ENCODE measurements at places on chromosomes 5 and 9.

GRCh38 chr5:181232593-181232992, 9.5 kb downstream of the TRIM41 start:
- DNase-seq = no peak

DNA sequence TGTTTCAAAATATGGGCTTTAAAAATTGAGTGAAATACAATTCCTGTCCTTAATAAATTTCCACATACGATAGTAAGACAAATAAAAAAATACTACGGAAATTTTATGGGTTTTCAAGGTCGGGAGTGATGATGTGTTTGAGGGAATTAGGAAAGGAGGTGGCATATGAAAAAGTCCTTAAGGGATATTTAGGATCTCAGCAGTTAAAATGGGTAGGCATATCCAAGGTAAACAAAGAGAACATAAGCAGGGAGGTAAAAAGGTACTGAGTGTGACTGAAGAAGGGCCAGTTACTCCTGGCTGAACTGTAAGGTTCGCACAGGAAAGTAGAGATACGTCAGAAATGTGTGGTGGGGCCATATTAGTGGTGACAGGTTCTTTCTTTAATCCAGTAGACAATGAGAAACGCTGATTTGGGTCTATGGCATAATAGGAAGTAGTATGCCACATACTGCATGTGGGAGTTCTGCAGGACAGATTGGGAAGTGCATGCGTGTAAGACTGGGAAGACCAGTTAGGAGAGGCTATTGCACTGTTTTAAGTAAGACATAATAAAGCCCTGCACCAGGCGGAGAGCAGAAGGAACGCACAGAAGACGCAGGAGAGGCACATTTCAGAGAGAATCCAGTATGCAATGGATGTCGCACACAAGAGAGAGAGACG, 937 bp upstream of the HMGCR start:
- peak; percentile 84 for DNase-seq

DNA sequence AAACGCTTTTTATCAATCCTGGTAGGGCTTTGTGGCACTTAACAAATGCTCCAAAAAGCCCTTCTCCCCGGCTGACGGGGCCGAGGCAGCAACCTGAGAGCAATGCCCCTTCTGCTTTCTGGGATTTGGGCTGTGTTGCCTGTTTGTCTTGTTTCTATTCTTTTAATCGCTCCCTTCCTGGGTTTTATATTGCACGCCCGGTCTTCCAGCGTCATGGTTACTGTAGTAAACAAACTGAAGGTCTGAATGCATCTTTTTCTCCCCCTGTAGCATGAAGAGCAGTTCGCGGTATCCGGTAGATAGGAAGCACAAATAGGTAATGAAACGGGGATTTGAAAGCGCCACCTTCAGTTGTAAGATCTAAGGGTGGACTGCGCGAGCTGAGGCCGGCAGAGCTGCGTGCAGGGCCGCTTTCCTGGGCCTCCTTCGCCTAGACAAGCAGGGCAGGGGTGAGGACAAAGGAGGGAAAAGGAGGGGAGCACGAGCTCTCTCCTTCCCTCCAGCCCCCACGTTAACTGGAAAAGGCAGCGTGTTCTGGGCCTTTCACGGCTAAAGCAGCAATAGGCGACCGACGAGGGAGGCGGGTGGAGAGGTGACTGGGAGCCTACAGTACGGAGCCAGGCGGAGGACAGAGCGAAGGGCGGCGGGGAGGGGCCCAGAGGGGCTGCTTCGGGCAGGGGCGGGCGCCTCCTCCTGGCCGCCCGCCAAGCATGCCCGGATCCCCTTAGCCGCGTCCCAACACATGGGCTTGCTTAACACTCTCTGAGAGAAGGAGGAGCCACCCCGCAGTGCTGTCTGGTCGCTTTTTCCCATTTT, 49.3 kb upstream of the ZNF366 start:
- peak; percentile 72 for DNase-seq

DNA sequence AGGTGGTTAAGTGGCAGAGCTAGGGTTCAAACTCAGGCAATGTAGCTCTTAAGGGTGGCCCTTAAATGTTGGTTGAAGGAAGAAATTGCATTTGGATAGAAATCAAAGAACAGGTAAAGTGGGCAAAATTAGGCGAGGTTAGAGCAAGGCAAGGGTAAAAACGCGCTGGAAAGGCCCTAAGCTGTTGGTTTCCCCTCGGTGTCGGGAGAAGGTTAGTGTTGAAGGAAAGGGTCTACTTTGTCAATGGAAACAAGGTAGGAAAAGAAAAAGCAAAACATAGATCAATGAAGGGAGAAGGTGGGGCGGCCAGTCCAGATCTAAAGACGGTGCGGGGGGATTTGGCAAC, 431 bp downstream of the FASTKD3 start:
- DNase-seq = no peak

DNA sequence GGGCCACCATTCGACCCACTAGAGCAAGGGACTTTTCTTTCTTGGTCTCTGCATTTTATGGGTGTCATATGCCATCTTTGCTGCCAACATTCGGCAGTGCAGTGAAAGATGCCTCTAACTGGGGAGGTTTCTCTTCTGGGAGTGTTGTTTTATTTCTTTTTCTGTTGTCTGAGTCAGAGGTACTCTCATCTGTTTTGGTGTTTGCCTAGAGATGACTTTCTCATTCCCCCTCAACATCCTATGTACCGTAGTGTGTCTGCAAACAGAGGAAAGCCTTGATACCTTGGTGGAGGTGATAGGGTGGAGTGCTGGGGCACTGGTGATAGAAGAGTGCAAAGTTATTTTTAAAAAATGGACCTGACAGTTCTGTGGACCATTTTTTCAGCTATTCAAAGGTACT, 182.1 kb downstream of the ARHGAP26 start:
- DNase-seq = no peak

DNA sequence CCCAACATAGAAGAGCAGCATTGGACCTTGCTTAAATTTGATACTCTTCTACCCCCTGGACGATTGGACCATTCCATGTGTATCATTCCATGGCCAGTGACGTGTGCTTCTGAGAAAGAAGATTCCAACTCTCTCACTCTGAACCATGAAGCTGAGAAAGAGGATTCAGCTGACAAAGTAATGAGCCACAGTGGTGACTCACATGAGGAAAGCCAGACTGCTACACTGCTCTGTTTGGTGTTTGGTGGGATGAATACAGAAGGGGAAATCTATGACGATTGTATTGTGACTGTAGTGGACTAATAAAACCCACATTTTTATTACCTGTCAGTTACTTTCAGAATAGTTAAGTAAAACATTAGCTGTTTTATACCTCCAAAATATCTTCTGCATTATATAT, 7.5 kb downstream of the HSPA5 start:
- peak; percentile 97 for DNase-seq

- DNase-seq = no peak
Measured at GRCh38 chr5:142515036-142515435, 170.9 kb downstream of the FGF1 start.

- DNase-seq = no peak
Measured at GRCh38 chr5:151182976-151183375, 25.4 kb upstream of the ANXA6 start.

- no peak for DNase-seq
Measured at GRCh38 chr5:40481241-40481640, 198.5 kb upstream of the PTGER4 start.

GRCh38 chr5:170603578-170604565, 100.1 kb downstream of the KCNIP1 start:
- DNase-seq = peak; percentile 42

DNA sequence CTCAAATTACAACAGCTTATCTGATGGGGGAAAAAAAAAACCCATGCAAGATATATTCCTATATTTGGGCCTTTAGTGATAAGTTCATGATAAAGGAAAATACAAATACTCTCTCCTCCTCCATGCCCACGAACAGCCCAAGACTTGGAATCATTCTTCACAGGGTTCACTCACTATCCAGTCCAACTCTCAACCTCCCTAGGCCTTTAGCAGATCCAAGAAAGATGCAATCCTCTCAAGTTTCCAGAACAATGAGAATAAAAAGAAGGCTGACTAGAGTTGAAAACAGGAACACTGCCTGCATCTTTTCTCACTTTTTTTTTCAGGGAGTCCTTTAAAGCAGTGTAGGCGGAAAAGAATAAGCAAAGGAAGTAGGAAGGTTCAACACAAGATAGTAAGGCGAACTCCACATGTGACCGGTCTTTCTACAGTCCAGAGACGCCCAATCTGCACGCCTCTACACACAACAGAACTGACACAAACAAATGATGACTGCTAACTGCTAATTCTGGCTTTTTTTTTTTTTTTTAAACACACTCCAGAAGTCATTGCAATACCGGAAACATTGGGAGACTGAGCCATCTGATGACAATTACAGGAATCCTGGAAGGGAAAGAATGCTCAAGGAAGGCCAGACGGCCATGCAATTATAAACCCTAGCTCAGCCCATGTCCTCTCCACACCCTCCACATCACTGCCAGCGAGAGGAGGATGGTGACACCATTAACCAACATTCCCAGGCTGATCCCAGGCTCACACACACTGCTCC, 75.4 kb downstream of the BNC2 start:
- DNase-seq = peak; percentile 95

DNA sequence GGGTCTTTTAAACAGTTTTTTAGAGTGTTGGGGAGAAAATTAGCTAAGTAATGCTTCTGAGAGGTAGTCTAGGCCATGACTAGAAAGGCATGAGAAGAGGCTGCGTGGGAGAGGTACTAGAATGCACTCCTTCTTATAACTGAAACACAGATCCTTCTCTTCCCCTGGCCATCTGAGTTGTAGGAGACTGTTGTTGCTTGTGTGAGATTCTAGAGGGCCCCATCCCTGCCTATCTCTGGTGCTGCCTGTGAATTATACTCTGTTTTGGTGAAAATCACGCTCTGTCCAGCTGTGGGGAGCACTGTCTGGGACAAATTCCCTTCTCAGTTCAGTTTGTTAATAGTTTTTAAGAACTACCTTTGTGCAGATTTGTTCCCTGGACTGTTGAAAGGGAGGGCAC, 37.5 kb downstream of the MAP1B start:
- no peak for DNase-seq

- DNase-seq = no peak
Measured at GRCh38 chr5:178380086-178380485, 147.5 kb upstream of the PHYKPL start.

GRCh38 chr9:129102791-129103594, 7.6 kb downstream of the CRAT start:
- DNase-seq = peak; percentile 41

- DNase-seq = no peak
Measured at GRCh38 chr5:77770293-77771005, 5.7 kb downstream of the TBCA start.

- DNase-seq = peak; percentile 38
Measured at GRCh38 chr5:98927242-98927988, 1.4 kb downstream of the CHD1 start.

- no peak for DNase-seq
Measured at GRCh38 chr9:86662890-86663468, 284.3 kb downstream of the GAS1 start.

- peak; percentile 23 for DNase-seq
Measured at GRCh38 chr5:15790446-15791018, 290.6 kb downstream of the FBXL7 start.

- no peak for DNase-seq
Measured at GRCh38 chr9:129081388-129081904, 535 bp downstream of the DOLPP1 start.

- DNase-seq = no peak
Measured at GRCh38 chr9:98563212-98563907, 145.4 kb downstream of the GABBR2 start.

DNA sequence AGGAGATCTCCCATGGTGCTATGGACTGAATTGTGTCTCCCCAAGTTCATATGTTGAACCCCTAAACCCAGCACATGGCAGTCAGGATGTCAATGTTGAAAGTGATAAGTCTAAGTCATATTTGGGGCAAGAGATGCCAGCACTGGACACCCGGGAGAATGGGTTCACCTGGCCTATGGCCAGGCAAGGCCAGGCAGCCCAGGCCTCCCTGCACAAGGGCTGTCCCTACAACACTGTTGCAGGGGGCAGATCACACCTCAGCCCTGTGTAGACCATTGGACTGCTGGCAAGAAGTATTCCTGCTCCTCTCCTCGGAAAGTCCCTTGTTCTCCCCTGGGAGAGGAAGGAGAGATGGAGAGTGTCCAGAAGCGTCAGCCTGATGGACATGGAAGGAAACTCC, 240.5 kb downstream of the GADD45G start:
- no peak for DNase-seq

DNA sequence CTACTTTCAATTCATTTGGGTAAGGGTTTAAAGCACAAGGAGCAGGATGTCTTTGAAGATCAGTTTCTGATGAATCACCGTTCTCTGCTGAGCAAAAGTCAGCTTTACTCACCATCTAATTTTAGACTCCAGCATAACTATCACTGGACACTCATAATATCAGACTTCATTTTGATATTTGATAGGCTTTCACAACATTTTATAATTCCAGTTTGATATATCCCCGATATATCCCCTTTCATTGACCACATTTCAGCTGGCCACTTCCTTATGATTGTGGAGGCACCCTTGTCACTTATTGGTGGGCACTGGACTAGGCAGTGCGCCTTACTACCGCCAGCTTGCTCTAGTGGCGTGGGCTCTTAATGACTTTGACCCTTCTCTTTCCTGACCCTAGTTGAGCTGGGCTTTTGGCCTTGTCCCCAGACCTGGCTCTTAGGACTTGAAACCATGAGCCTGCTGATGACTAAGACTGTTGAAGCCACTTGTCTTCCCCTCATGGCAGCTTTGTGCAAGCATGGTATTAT, 46.8 kb downstream of the CYSTM1 start:
- DNase-seq = peak; percentile 82

- peak; percentile 47 for DNase-seq
Measured at GRCh38 chr5:125189531-125189941, 443.1 kb upstream of the ZNF608 start.

DNA sequence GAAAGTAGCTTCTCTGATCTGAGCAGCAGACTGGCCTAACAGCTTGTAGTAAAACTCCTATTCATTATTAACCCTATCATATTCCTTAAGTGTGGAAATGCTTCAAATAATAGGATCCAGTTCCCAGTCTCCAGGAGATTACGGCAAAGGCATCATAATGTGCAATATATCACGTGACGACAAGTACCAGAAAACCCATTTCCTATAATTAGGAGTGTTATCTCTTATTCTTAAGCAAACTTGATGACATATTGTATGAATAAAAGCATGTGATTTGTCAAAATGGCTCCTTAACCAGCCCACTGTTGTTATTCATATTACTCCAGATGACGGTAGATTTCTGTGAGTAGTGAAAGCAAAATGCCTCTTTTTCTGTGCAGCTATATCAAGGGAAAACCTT, 2.9 kb downstream of the SV2C start:
- no peak for DNase-seq

- no peak for DNase-seq
Measured at GRCh38 chr5:89575319-89575718, 692.3 kb upstream of the MEF2C start.
